Keratinocyte (primary cell): ENCODE measurements at places on chromosomes 13 and 19. TPM values are rescaled to one million over a fixed set of nuclear protein-coding genes. Genes with fewer than 3 reads are reported as not detected.

ZNF177 gene
- polyA plus RNA-seq, result 0.53 to 2.2 TPM (median 2.0 TPM) in 3 replicates

KIR2DL1 gene
- not detected in 3 replicates for polyA plus RNA-seq

IL4I1 gene
- polyA plus RNA-seq, result 0.09 to 0.22 TPM (median 0.13 TPM) in 3 replicates

NRTN gene
- not detected in 3 replicates for polyA plus RNA-seq

SLC25A41 gene
- 0.09 TPM in 1 of 3 replicates, not detected in the others for polyA plus RNA-seq

IRGQ gene
- 12.9 to 18.0 TPM (median 13.3 TPM) in 3 replicates for polyA plus RNA-seq

MIR17HG gene
- 0.83 to 2.9 TPM (median 0.91 TPM) in 3 replicates for polyA plus RNA-seq
